T-helper 17 cell (primary cell): ENCODE measurements at places on chromosomes 2 and 18.

- peak; percentile 57 for DNase-seq
These were observed 39.2 kb downstream of the BIN1 start for GRCh38 chr2:127067620-127068350.

DNA sequence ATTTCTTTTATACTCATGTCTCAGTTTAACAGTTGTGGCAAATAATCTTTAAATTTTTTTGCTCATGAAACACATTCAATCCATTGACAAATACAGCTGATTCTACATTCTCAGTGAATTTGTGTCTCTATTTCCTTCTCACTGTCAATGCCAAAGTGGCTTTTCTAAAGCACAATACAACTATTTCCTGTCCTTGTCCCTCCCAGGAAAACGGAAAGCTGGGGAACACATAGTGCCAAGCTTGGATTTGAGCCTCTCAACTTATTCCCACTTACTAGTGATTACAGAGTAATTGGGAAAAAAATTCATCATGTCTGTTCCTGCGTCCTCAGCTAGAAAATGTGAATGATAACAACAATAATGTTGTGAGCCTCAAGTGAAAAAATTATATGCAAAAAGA is 899.7 kb upstream of the CDH2 start:
- no peak for DNase-seq

GRCh38 chr18:62348474-62348873 is 23.4 kb downstream of the TNFRSF11A start:
- no peak for DNase-seq

DNA sequence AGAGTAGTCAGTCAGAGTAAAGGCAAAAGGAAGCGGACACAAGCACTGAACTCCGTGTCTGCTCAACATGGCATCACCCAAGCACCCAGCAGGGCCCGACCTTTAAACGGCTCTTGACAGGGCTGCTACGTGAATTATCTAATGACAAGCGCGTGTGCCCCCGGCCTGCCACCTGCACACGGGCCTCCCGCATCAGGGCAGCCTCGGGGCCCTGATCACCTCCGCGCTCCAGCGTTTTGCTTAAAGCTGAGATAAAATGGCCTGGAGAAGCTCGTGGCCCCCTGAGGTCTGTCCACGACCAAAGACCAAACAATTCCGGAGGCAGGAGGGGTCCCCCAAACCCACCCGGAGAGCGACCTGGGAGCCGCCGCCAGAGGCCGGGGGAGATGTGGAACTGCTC is 376 bp downstream of the NDUFA10 start:
- no peak for DNase-seq

DNA sequence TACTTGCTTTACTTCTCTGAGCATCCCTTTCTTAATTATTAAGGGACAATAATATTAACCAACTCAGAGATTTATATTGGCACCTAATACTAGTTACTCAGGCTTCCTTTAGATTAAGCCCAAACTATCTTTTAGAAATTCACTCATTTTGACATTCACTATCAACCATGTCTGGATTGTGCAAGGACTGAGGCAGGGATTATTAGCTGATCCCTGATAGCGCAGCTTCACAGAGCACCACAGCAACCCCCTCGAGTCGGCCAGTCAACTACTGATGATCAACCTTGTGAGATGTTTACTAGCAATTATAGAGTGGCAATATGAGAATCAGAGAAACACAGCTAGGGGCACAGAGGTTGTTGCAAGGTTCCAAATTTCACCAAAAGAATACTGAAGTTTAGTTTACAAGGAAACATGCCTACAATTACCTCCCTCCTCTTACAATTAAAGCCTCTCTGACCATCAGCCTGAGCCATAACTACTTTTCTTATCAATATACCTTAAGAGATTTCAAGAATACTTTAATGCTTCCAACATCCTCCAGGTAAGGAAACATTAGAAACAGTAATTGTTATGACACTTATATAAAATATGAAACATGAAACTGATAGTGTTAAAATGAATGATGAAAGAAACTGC is 191.6 kb downstream of the TCF4 start:
- no peak for DNase-seq

DNA sequence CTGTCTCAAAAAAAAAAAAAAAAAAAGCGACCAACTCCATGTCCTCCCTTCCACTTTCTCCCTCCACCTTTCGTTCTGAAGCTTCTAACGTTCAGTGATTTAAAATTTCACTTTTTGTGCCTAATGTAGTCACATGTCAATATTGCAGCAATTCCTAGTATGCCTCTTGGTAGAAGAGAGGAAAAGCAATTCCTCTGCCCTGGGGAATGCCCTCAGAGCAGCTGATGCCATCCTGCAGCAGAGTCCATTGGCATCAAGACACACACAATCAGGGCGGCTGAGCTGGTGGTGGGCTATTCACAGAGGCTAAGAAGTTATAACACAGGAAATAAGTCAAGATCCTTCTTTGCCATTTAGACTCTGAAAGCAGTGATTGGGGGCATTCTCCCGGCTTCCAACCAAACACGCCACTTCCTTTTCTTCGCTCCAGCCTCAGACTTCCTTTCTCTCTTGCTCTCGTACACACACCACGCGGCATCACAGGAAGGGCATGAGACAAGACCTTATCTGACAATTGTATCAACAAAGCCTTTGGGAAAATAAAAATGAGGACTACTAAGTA is 71.9 kb downstream of the MOGAT1 start:
- DNase-seq: no peak

DNA sequence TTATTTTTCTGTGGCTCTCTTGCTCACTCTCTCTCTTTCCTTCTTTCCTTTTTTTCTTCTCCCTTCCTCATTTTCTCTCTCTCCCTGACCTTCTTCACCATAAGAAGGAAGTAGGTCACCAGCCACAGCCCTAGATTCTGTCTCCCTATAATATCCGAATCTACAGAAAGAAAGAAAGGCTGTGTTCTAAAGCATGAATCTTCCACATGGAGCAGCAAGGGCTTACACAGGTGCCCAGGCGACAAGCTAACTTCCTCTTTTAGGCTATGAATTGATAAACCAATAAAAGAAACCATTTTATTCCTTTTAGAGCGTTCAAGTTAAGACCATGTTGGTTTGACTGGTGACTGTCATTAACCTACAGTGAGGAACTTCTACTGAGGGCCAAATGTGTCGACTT is 49.3 kb downstream of the CACNB4 start:
- no peak for DNase-seq

- DNase-seq: no peak
These were observed 50.1 kb upstream of the NOSTRIN start for GRCh38 chr2:168752361-168752760.

GRCh38 chr2:206361407-206362045 is 81.8 kb upstream of the ADAM23 start:
- DNase-seq: no peak

DNA sequence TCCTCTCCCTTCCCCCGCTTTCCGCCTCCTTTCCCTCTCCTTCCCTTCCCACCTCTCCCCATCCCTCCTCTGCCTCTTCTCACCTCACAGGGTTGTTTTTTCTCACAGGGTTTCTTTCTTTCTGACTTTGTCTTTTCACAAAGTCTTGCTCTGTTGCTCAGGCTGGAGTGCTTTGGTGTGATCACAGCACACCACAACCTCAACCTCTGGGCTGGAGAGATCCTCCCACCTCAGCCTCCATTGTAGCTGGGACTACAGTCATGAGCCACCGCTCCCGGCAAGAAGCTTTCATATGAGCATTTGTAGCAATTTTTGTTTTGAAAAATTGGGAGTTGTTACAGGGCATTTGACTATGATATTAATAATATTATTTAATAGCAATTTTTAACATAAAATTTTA is 32.9 kb downstream of the ACSL3 start:
- no peak for DNase-seq

DNA sequence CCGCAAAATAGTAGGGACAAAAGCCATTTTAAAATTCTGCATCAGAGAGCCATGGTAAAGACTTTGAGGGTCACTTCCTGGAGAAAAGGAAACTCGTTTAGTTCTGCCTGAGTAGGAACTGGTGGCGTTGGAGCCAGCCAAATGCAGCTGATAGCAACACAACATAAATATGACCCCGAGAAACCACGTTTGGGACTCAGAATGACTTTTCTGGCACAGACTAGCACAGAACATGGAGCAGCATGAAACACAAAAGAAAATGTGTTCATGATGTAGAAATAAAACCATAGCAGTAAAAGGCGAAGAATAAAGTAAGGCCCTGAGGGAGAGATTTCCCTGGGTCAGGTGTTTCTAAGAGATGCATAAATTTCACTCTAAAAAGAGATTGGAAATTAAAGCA is 149.2 kb upstream of the KLHL29 start:
- no peak for DNase-seq

GRCh38 chr2:150166313-150167051 is 321.0 kb downstream of the RND3 start:
- DNase-seq: no peak

- DNase-seq: no peak
These were observed 1279.0 kb upstream of the LRRTM1 start for GRCh38 chr2:81583311-81584108.

DNA sequence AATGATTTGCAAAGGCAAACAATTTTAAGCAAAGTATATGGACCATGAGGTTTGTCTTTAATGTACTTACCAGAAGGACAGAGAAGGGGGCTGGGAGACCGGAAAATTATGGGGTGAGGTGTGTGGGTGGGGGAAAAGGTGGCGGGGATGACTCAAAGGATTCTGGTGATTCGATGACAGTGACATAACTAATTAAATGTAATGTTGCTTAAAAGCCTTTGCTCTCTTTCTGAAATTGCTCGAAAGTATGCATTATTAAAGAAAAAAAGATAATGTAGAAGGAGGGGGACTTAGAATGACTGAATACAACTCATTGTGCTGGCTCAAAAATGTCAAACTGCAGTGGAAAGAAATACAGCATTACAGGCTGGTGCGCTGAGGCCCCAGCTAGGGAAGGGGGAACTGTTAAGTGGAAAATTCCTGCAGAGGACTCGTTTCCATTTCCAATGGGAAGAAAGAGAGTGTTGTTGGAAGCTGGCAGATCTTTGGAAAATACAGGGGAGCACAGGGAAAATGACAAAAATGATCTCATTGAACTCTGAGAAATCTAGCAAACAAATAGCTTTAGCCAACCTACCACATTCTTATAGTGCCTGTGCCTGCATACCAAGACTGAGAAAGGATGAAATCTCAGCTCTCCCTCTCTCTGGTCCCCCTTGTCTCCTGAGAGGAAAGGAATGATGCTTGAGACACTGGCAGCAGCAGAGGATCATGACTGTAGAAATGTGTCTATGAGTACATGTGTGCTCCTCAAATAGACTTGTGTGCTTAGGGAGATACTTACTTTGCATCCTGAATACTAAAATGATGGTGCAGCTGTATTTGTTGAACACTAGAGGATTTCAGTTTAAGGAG is 632.4 kb downstream of the NYAP2 start:
- no peak for DNase-seq

GRCh38 chr2:3429066-3429610 is 49.6 kb downstream of the TRAPPC12 start:
- no peak for DNase-seq

DNA sequence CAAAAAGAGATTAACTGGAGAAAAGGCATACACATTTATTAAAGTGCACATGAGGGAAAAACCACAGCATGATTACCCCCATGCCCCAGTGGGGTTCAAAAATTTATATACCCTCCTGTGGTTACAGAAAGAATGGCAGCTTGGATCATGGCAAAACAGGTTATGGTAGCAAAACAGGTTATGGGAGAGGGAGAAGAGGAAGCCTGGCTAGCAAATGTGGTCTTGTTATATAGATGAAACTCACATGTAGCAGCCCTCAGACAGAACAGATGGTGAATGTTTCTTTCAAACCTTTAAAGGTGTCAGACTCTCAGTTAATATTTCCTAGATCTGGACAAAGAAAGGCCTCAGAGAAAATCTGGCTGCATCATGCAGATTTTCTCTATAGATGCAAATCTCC is 178.2 kb upstream of the ZC3H15 start:
- no peak for DNase-seq

DNA sequence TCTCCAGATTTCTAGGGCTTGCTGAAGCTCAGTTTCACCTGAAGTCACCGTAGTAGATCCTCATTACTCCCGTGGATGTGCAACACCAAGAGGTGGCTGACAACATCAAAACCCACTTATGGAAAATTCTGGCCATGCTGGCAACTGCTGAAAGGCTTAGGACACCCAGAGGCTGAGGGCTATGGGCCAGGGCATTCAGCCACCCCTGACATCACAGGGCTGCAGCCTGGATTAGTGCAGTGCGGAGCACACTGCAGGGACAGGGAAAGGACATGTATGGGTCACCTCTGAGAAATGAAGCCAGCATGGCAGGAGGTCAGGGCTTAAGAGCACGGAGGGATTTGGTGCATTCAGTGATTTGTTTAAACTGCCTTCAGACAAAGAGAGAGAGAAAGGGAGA is 300.6 kb downstream of the TDRD15 start:
- no peak for DNase-seq

DNA sequence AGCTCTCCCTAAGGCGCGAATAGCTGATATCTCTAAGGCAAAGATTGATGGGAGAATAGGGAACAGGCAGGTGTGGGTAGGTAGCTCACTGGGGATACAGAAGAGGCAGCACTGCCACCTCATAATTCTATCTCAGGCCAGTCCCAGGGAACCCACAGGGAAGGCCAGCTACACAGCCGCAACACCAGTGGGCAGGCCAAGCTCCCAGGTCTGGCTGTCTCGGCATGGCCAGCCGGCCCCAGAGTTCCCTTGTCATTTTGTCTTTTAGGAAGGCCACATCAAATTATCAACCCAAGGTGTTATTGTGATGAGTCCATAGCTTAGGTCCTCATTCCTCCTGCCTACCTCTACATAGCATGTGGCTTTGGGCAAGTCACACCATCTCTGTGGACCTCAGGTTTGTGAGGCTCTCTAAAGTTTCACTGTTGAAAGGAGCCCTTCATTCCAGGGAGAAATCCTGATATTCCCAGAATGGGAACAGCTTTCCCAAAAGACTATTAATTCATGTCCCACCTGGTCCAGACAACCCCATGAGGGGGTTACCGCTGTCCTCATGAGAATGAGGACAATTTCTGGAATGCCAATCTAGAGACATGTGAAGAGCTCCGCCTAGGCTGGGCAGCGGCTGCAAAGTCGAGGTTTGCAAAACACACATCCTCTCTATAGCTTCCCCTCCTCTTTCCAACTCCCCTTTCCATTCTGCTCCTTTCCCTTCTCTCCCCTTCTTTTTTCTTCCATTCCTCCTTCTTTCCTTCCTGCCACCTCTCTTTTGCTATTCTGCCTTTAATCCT is 287.1 kb upstream of the ID2 start:
- DNase-seq: no peak

- no peak for DNase-seq
These were observed 42.5 kb upstream of the SCN1A start for GRCh38 chr2:166170356-166170755.

DNA sequence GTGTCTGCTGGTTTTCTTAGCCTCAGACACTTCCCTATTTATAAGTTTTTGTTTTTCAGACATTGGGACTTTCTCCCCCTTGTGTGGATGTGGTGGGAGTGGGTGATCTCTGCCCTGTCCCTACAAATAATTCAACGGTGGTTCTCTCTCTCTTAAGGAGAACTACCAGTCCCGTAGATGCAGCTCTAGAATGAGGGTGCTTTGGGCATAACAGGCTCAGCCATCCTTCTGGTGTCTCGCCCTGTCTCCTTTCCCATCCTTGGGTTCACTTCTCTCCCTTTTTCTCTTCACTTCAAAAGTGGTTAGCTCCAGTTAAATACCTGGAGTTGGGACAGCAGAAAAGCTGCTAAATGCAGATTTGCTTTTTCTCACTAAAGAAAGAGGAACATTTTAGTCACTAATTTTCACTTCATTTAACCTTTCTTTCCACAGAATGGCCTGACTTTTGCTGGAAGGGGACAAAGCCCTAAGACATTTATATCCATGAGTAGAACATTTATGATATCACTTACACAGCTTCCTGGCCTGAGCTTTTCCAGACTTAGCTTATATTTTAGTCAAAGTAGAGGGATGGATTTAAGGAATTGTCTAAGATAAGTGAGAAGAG is 121.2 kb upstream of the CXCR4 start:
- no peak for DNase-seq
